Pancreas (tissue), 10 donors: ENCODE measurements at places on chromosomes 16 and 17. TPM values are rescaled to one million over a fixed set of nuclear protein-coding genes. Genes with fewer than 3 reads are reported as not detected.

DNA sequence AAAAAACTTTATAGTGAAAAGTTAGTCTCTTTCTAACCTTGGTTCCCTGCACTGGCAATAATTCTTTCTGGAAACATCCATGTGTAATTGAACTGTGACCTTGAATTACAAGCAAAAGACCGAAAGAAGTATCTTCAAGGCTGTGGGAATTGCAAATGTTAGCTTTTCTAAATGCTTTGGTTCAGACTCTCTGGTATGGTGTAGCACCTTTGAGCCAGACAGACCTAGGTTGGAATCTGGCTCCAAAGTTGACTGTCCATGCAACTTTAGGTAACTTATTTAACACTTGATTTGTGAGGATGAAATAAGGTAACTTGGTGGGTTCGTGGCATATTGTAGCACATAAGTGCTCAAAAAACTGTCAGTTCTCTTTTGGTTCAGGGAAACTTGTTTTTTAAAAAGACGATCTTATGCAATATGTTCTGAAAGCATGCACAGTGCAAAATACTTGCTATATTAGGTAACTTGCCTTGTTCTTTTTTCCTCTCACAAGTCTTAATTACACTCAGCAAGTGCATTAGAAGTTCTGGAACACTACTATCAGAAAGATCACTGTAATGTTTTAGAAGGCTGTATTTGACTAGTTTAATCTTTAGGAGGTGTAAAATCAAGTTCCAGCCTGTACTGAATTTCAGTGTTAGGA lies 46.3 kb downstream of the TANGO6 start:
- no peaks in the 10 kb centered on the region for H3K27me3 ChIP-seq
- H3K27ac ChIP-seq, result no peak overlapping the region
- no peak for DNase-seq

DNA sequence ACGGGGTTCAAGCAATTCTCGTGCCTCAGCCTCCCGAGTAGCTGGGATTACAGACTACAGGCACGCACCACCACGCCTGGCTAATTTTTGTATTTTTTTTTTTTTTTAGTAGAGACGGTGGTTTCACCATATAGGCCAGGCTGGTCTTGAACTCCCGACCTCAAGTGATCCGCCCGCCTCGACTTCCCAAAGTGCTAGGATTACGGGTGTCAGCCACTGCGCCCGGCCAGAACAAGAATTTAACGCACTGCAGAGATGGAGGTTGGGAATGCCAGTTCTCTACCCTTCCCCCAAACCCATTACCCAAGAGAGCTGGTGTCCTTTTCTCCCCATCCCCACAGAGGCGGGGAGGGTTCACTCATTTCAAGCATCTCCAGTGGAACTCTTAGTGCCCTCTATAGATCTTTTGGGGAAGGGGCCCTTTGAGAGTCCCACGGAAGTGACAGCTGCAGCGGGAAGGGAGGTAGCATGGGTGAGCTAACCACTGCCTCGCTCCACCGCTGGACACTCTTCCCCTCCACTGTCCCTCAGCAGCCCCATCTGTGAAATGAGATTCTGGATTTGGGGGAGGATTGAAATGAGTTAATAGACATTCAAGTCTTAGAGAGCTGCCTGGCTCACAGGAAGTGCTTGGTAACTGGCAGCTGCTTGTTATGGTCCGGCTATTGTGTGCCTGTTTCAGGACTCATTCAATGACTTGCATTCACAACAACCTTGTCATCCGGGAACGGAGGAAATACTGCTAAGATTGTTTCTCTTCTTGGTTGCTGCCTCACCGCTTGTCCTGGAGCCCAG lies 3.5 kb upstream of the UBALD2 start:
- H3K36me3 ChIP-seq, result no peaks in the 10 kb centered on the region
- no peak for DNase-seq
- peak overlapping the region; percentile 94 for H3K27ac ChIP-seq
- no peak overlapping the region for H3K4me3 ChIP-seq
- H3K27me3 ChIP-seq, result no peaks in the 10 kb centered on the region

DNA sequence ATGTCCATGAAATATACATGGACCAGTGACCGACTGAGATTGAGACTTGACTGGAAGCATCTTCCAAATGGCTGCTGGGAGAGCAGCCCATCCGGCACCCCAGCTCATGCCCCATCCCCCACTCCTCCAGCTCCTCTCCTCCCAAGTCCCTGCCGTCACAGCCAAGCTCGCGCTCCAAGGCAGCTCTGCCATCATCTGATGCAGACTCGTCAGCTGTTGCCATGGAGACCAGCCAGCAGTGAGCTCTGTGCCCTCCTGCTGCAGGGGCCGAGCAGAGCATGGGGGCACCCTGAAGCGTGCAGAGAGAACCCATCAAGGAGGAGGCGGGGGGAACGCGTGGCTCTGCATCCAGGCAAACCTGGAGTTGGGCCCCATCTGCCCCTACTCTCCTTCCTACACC lies 74.5 kb upstream of the TNRC6C start:
- H3K4me3 ChIP-seq, result no peak overlapping the region
- peak; percentile 35 for DNase-seq
- no peak overlapping the region for H3K27ac ChIP-seq
- no peaks in the 10 kb centered on the region for H3K4me1 ChIP-seq

- no peak overlapping the region for H3K27ac ChIP-seq
- no peak for DNase-seq
- no peaks in the 10 kb centered on the region for H3K27me3 ChIP-seq
- no peak overlapping the region for H3K4me3 ChIP-seq
- H3K4me1 ChIP-seq, result no peaks in the 10 kb centered on the region
Measured at GRCh38 chr16:64384636-64385035, 737.2 kb downstream of the CDH11 start.

DNA sequence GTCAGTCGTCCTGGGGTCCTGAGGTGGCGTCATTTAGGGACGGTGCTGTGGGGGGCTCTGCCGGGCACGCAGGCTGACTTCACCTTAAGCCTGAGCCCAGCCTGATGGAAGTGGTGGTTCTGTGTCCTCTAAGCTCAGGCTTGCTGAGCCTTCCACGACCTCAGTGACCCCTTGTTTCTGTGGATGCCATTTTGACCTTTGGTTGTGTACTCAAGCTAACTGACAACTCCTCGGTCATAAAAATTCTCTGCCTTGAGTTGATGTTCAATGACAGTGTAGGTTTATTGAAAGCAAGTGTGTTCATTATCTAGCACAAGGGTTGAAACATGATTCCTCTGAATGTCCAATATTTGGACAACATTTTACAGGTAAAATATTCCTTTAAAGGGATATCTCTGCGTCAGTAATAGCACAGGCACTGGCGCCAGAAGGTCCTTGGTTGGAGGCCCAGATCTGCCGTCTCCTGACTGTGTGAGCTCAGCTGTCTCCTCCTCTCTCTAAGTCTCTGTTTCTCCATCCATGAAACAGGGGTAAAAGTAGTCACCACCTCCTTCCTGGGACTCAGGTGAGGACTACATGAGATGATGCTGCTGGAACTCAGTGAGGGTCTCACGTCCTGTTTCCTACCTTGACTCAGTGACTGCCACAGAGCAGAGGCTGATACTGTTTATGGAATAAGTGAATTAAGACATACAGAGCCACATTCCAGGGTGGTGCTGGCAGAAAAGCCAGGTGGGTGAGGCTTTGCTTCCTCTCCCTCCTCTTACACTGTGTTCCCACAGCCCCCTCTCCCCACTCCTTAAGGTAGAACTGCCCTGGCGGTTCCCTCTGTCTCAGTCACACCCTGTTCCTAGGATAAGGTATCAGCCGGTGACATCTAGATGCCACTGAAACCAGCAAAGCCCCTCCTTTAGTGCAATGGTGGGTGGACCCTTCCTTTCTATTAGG lies 75.7 kb downstream of the IRF8 start:
- H3K4me3 ChIP-seq, result no peak overlapping the region
- H3K4me1 ChIP-seq, result no peaks in the 10 kb centered on the region
- no peak overlapping the region for H3K27ac ChIP-seq
- DNase-seq, result no peak

- H3K27ac ChIP-seq, result no peak overlapping the region
- DNase-seq, result no peak
- H3K36me3 ChIP-seq, result no peaks in the 10 kb centered on the region
- peaks cover 28% of the 10 kb centered on the region for H3K4me1 ChIP-seq
- H3K4me3 ChIP-seq, result peak overlapping the region; percentile 38
Measured at GRCh38 chr17:8122422-8122923, 1.4 kb downstream of the HES7 start.

GRCh38 chr16:2692948-2693651 lies 10.8 kb downstream of the KCTD5 start:
- H3K36me3 ChIP-seq, result no peaks in the 10 kb centered on the region
- H3K4me1 ChIP-seq, result no peaks in the 10 kb centered on the region
- no peak overlapping the region for H3K27ac ChIP-seq
- no peak for DNase-seq
- no peak overlapping the region for H3K4me3 ChIP-seq

DNA sequence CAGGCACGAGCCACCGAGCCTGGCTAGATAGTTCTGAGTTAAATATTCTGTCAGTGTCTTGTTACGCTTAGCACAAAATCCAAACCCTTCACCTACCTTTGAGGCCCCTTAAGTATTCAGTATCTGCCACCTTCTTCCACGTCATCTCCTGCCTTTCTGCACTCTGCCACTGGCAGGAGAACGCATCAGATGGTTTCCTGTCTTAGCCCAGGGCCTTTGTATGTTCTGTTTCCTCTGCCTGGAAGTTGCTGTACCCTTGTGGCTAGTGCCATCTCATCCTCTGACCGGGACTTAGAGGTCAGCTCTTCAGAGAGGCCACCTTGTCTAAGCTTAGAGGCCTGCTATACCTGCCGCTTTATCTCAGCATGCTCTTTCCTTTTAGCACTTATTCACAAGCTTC lies 67.5 kb upstream of the LGALS9 start:
- no peaks in the 10 kb centered on the region for H3K27me3 ChIP-seq
- no peak for DNase-seq
- no peak overlapping the region for H3K27ac ChIP-seq
- H3K4me3 ChIP-seq, result no peak overlapping the region
- no peaks in the 10 kb centered on the region for H3K36me3 ChIP-seq

- peaks cover 53% of the 10 kb centered on the region for H3K36me3 ChIP-seq
- no peak overlapping the region for H3K27ac ChIP-seq
- DNase-seq, result no peak
- no peaks in the 10 kb centered on the region for H3K27me3 ChIP-seq
- peaks cover 4% of the 10 kb centered on the region for H3K4me1 ChIP-seq
Measured at GRCh38 chr17:47982645-47983390, 11.9 kb downstream of the CDK5RAP3 start.

GRCh38 chr16:56415875-56416274 lies 9.5 kb downstream of the AMFR start:
- H3K27me3 ChIP-seq, result no peaks in the 10 kb centered on the region
- H3K36me3 ChIP-seq, result no peaks in the 10 kb centered on the region
- no peak overlapping the region for H3K4me3 ChIP-seq
- no peak for DNase-seq

- peak overlapping the region; percentile 37 for H3K27ac ChIP-seq
- no peaks in the 10 kb centered on the region for H3K36me3 ChIP-seq
- no peak for DNase-seq
- peaks cover 21% of the 10 kb centered on the region for H3K4me1 ChIP-seq
- H3K27me3 ChIP-seq, result no peaks in the 10 kb centered on the region
Measured at GRCh38 chr16:2497695-2498484, 15.9 kb upstream of the ATP6V0C start.

DNA sequence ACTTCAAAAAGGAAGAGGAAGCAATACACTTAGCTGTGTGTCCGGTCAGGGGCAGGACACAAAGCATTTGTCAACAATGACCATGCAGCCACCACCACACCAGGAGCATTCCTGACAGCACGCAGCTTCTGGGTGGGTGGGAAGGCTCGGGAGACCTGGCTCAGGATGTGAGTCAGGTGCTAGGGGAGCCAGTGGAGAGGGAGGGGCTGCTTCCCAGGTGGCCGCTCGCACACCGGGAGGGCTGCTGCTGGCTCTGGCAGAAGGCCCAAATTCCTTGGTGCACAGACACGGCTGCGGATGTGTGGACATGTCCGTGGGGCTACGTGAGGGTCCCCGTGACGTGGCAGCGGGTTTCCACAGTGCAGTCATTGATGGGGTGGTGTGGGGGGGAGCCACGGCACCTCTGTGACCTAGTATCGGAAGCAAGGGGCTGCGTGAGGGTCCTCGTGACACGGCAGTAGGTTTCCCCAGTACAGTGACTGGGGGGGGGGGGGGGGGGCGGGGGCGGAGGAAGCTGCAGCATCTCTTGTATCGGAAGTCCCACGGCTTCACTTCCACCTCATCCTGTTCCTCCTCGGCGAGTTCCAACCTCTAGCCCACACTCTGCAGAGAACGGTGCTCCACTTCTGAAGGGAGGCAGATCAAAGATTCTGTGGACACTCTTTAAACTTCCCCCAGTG lies 112.8 kb downstream of the ZNF778 start:
- no peaks in the 10 kb centered on the region for H3K36me3 ChIP-seq
- H3K4me3 ChIP-seq, result no peak overlapping the region
- no peaks in the 10 kb centered on the region for H3K27me3 ChIP-seq
- peaks cover 29% of the 10 kb centered on the region for H3K4me1 ChIP-seq

DNA sequence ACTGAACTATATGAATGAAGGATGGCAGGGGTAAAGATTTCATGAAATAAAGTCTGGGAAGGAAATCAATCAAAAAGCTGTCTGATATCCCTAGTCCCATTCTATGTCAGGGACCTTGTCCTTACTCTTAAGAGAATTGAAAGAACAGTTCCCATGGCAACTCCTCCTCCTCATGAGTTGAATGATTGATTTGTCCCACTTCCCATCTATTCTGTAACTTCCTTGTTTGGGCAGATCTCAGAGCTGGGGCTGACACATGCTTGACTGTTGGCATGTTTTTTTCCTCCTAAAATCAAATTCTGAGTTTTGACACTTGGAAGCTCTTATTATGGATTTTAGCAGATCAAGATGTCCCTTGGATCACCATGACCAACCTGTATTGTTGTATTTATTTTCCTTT lies 1138.6 kb upstream of the CDH8 start:
- no peak overlapping the region for H3K4me3 ChIP-seq
- H3K4me1 ChIP-seq, result no peaks in the 10 kb centered on the region
- no peak overlapping the region for H3K27ac ChIP-seq
- DNase-seq, result no peak
- no peaks in the 10 kb centered on the region for H3K27me3 ChIP-seq

- no peak overlapping the region for H3K27ac ChIP-seq
- H3K27me3 ChIP-seq, result no peaks in the 10 kb centered on the region
- no peaks in the 10 kb centered on the region for H3K4me1 ChIP-seq
- no peaks in the 10 kb centered on the region for H3K36me3 ChIP-seq
Measured at GRCh38 chr17:45867171-45867570, 22.5 kb downstream of the SPPL2C start.

DNA sequence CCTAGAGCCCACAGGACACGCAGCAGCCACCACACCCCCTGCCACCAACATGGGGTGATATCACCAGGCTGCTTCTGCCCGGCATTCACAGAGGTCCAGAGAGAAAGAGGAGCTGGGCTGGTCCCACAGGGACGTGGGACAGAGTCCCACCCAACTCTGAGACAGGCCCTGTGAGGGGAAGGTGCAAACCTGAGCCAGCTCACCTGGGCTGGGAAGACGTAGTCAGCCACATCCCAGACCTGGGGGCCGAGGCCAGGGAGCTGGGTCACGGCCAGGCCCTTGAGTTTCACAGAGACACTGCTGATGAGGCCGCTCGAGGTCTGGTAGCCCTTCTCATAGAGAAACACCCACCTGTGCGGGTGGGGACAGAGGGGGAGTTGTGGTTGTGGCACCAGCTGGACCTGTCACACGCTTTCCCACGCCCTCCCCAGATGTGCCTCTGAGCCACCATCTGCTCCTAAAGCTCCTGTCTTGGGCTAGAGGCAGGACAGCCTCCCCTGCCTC lies 11.2 kb downstream of the P2RX1 start:
- H3K4me3 ChIP-seq, result peak overlapping the region; percentile 36
- DNase-seq, result peak; percentile 84
- peaks cover 14% of the 10 kb centered on the region for H3K4me1 ChIP-seq
- H3K27me3 ChIP-seq, result no peaks in the 10 kb centered on the region
- no peaks in the 10 kb centered on the region for H3K36me3 ChIP-seq

Gene SDF2
- total RNA-seq, result 13.8 TPM

Gene KCNJ2
- 2.3 TPM for total RNA-seq

Gene SLC6A2
- not detected for total RNA-seq

Gene KRT24
- total RNA-seq, result not detected

Gene G6PC1
- not detected for total RNA-seq

Gene SPIRE2
- 2.3 TPM for total RNA-seq
